Memory B cell (primary cell): ENCODE measurements at places on chromosomes 11 and 22.

- H3K27me3 ChIP-seq: peaks cover 2% of the 10 kb centered on the region
- H3K4me1 ChIP-seq: no peaks in the 10 kb centered on the region
- H3K27ac ChIP-seq: no peak overlapping the region
- peaks cover 4% of the 10 kb centered on the region for H3K36me3 ChIP-seq
Measured at GRCh38 chr11:10236840-10237239, 57.2 kb downstream of the SBF2 start.

DNA sequence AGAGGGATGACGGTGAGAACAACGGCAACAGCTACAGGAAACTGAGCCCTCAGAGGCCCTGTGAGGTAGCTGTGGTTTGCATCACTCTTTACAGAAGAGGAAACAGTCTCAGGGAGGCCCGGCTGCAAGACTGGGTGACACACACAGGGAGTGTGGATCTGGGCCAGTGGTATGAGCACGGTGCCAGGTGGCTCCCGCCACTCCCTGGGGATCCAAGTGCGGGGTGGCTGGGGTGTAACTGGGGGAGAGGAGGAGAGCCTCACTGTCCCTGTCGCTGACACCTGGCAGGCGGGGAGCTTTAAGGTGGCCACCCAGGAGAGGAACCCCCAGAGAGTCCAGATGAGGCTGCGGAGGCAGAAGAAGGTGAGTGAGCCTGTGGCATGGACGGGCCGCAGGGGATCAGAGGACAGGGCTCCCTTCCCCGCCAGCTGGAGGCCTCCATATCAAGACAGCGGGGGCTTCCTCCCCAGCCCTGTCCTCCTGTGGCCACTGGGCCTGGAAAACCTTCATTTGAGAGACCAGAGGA, 5.6 kb downstream of the RGL4 start:
- H3K4me3 ChIP-seq: peak overlapping the region; percentile 80
- H3K27me3 ChIP-seq: no peaks in the 10 kb centered on the region
- H3K27ac ChIP-seq: peak overlapping the region; percentile 93
- peaks cover 24% of the 10 kb centered on the region for H3K36me3 ChIP-seq
- H3K4me1 ChIP-seq: peaks cover 21% of the 10 kb centered on the region

DNA sequence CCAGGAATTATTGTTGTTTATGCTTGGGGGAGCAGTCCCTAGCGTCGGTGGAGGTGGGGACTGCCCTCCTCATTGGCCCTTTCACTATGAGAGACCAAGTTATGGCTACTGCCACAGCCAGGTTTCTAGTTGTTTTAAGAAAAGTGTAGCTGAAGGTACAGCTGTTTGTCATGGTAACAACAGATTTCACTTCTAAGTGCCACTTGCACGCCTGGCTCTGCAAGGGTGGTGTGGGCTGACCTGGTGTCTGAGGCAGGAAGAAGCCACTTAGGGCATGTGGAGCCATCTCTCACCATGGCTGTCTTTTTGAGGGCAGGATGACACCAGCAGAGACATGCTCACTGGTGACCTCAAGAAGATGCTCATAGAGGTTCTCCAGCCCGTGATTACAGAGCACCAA, 46.3 kb upstream of the MPEG1 start:
- no peaks in the 10 kb centered on the region for H3K36me3 ChIP-seq
- peaks cover 34% of the 10 kb centered on the region for H3K4me1 ChIP-seq

DNA sequence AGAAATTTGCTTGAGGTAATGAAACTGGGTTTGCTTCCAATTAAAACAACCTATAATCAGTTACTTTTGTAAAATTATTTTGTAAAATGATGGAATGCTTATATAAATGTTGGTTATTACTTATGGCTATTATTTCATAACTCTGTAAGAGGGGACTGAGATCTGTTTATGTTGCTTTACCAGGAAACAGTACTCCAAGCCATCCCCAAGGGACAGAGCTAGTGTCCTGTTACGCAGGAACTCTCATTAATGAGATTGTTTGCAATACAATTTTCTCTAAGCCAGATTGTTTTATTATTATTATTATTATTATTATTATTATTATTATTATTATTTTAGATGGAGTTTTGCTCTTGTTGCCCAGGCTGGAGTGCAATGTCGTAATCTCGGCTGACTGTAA, 2.3 kb upstream of the NOX4 start:
- no peaks in the 10 kb centered on the region for H3K4me1 ChIP-seq
- no peak overlapping the region for H3K27ac ChIP-seq
- H3K27me3 ChIP-seq: no peaks in the 10 kb centered on the region
- H3K36me3 ChIP-seq: no peaks in the 10 kb centered on the region
- no peak for DNase-seq
- no peak overlapping the region for H3K4me3 ChIP-seq

DNA sequence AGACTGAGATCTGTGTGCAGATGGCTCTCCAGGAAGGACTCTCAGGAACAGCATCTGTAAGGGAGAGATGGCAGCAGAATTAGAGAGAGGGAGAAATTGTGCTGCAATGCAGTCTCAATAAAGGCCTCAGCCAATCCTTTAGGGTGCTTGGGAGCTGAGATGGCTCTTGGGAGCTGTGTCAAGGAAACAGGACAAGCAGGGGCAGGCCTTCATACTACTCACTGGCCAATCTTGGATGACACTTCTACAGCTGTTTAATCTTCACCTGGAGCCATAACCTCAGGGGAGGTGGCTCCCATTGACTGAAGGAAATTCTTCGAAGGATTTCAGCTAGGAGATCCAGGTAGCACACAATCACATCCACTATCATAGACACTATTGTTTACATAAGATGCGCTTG, 10.0 kb downstream of the OR5B21 start:
- no peak overlapping the region for H3K27ac ChIP-seq
- no peaks in the 10 kb centered on the region for H3K27me3 ChIP-seq
- no peaks in the 10 kb centered on the region for H3K36me3 ChIP-seq
- H3K4me3 ChIP-seq: no peak overlapping the region
- DNase-seq: no peak

- no peak for DNase-seq
- no peaks in the 10 kb centered on the region for H3K4me1 ChIP-seq
- H3K27me3 ChIP-seq: peaks cover 3% of the 10 kb centered on the region
- H3K4me3 ChIP-seq: no peak overlapping the region
- H3K36me3 ChIP-seq: no peaks in the 10 kb centered on the region
- H3K27ac ChIP-seq: no peak overlapping the region
Measured at GRCh38 chr11:79077702-79078330, 363.0 kb downstream of the TENM4 start.

GRCh38 chr11:46554213-46555147, 39.3 kb downstream of the AMBRA1 start:
- H3K4me3 ChIP-seq: no peak overlapping the region
- no peak for DNase-seq
- H3K27me3 ChIP-seq: no peaks in the 10 kb centered on the region
- H3K27ac ChIP-seq: peak overlapping the region; percentile 42

GRCh38 chr11:128725630-128726319, 31.9 kb downstream of the FLI1 start:
- H3K36me3 ChIP-seq: peaks cover 21% of the 10 kb centered on the region
- peak overlapping the region; percentile 80 for H3K4me3 ChIP-seq
- H3K27ac ChIP-seq: peak overlapping the region; percentile 92

DNA sequence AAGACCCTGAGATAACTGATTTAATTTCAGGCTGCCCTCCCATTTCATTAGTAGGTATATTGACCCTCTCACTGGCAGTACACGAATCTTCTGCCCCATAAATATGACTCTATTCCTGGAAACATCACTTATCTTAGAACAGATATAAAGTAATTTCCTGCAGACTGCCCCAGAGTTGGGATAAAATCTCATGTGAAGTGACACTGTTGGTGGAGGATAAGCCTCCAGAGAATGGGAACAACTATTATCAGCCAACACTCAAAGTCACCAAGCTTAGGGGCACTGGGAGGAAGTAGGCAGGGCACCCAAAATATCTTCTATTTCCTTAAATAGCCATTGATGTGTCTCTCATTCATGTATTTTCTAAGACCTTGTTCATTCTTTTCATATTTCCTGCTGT, 8.2 kb downstream of the OR51B5 start:
- H3K36me3 ChIP-seq: no peaks in the 10 kb centered on the region
- H3K4me1 ChIP-seq: no peaks in the 10 kb centered on the region
- DNase-seq: no peak
- H3K27ac ChIP-seq: no peak overlapping the region
- H3K27me3 ChIP-seq: peaks cover 1% of the 10 kb centered on the region
- H3K4me3 ChIP-seq: no peak overlapping the region

- no peak for DNase-seq
- no peak overlapping the region for H3K27ac ChIP-seq
- no peak overlapping the region for H3K4me3 ChIP-seq
Measured at GRCh38 chr22:22558071-22558971, 744 bp downstream of the PRAME start.

DNA sequence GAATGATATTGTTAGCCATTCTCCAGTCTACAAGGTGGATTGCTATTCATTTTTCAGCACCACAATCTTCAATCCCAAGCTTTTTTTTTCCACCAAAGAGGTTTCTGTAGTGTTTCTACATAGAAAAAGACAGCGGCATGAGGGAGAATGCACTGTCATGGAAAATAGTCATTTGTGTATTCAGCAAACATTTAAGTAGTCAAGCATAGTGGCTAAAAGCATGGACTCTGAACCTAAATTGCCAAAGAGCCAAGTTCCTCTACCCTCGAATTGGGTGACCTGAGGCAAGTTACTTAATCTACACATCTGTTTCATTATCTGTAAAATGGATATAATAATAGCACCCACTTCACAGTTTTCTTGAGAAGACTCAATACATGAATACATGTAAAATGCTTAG, 14.2 kb downstream of the GAS2 start:
- H3K27ac ChIP-seq: no peak overlapping the region
- peaks cover 6% of the 10 kb centered on the region for H3K27me3 ChIP-seq
- no peak for DNase-seq
- H3K36me3 ChIP-seq: no peaks in the 10 kb centered on the region
- H3K4me1 ChIP-seq: no peaks in the 10 kb centered on the region
- no peak overlapping the region for H3K4me3 ChIP-seq

- H3K27me3 ChIP-seq: peaks cover 4% of the 10 kb centered on the region
- H3K36me3 ChIP-seq: no peaks in the 10 kb centered on the region
- no peak overlapping the region for H3K4me3 ChIP-seq
- no peak for DNase-seq
Measured at GRCh38 chr22:43642319-43643206, 169.5 kb downstream of the EFCAB6 start.

DNA sequence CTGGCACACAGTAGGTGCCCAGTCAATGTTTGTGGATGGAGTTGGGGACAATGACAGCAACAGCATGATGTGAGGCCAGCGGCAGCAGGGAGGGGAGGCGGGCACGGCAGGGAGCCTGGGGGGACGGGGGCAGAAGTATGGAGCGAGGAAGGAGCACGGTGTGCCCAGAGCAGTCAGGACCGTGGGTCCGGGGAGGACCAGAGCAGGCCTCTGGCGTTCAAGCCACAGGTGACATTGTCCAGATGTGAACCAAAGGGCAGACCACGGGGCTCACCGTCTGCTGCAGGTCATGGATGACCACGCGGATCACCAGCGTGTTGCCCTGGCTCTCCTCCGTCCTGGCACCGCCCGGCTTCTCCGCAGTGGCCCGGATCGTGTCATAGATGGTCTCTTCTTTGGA, 105.5 kb downstream of the SHANK2 start:
- peaks cover 7% of the 10 kb centered on the region for H3K27me3 ChIP-seq
- no peaks in the 10 kb centered on the region for H3K4me1 ChIP-seq
- H3K27ac ChIP-seq: no peak overlapping the region
- DNase-seq: no peak
- H3K4me3 ChIP-seq: no peak overlapping the region
- no peaks in the 10 kb centered on the region for H3K36me3 ChIP-seq

GRCh38 chr11:72812967-72813739, 1.1 kb upstream of the ATG16L2 start:
- H3K4me1 ChIP-seq: peaks cover 36% of the 10 kb centered on the region
- no peak for DNase-seq
- no peaks in the 10 kb centered on the region for H3K27me3 ChIP-seq
- peak overlapping the region; percentile 99 for H3K27ac ChIP-seq

- no peak overlapping the region for H3K4me3 ChIP-seq
- H3K36me3 ChIP-seq: no peaks in the 10 kb centered on the region
- peaks cover 2% of the 10 kb centered on the region for H3K27me3 ChIP-seq
- no peak for DNase-seq
Measured at GRCh38 chr11:114017723-114018122, 41.8 kb upstream of the ZBTB16 start.

DNA sequence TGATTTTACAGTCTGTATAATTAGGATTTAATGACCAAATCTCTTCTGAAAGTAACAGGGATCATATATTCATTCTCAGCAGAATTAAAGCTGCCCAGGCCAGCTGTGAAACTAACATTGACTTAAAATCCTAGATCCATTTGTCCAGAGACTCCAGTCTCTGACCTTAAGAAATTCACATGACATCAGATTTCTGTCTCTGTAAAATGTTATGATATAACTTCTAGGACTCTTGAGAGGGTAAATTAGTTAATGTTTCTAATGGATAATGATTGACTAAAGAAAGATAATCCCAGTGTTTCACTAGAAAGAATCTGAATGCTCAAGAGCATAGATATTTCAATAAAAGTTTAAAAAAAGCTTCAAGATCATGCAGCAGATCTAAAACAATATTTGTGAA, 6.3 kb downstream of the NOX4 start:
- DNase-seq: no peak
- H3K27me3 ChIP-seq: no peaks in the 10 kb centered on the region
- no peak overlapping the region for H3K4me3 ChIP-seq
- H3K27ac ChIP-seq: no peak overlapping the region
- no peaks in the 10 kb centered on the region for H3K4me1 ChIP-seq
- H3K36me3 ChIP-seq: no peaks in the 10 kb centered on the region

DNA sequence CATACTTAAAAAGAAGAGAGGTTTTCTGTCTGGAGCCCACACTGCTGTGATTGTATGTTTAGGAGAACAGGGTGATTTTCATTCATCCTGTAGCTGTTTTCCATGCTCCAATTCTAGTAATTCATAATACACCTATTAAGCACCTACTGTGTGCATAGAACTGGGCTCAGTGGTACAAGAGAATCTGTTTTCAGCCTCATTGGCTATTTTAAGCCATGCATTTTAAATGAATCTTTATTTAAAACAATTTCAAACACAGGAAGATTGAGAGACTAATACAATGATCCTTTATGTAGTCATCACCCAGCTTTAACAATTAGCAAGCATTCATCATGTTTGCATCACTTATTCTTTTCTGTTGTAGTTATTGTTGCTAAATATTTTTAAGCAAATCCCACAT, 86.2 kb downstream of the BDNF start:
- no peaks in the 10 kb centered on the region for H3K27me3 ChIP-seq
- H3K4me3 ChIP-seq: no peak overlapping the region
- no peaks in the 10 kb centered on the region for H3K4me1 ChIP-seq
- peaks cover 3% of the 10 kb centered on the region for H3K36me3 ChIP-seq
- H3K27ac ChIP-seq: no peak overlapping the region

DNA sequence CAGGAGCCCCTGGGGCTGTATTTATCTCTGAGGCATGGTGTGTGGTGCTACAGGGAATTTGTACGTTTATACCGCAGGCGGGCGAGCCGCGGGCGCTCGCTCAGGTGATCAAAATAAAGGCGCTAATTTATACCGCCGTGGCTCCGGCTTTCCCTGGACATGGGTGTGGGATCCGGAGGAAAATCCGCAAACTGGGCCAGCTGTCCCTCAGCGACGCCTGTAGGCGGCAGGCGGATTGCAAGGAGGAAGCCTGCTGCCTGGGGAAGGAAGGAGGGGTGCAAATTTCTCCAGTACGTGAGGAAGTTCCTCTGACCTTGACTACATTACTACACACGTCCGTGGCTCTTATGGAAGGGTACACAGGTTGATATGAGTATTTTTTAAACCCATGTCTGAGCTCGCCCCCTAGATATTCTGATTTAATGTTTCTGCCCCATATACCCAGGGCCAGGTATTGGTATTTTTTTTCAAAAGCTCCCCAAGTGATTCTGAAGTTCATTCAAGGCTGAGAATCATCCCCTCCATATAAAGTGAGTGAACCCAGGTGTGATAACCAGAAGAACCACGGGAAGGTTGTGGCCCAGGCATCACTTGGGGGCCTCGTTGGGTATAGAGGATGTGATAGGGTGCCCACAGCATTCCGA, 2.8 kb downstream of the MYOD1 start:
- H3K27ac ChIP-seq: no peak overlapping the region
- H3K4me1 ChIP-seq: no peaks in the 10 kb centered on the region
